Activated CD4-positive, alpha-beta T cell treated with anti-CD3 and anti-CD28 coated beads for 24 hours (primary cell): ENCODE measurements at places on chromosomes 12 and 14.

DNA sequence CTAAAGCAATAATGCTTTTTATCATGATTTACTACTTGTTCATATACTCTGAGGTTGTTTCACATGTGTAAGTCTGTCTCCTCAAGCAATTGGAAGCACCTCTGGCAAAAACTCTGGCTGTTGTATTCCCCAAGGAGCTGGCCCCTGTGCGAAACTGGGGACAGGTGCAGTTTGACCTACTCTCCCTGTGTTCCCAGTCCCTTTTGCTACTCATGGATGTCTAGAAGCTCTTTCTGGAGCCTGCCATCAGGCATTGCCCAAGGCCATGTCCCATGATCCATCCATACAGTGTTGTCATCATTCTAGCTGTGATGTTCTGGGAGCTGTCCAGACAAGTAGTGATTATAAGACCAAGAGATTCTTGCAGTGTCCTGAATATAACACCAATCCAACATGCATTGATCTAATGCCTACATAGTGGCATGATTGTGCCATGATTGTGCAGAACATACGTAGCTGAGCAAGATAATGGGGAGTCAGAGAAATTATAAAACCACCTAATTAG lies 14.9 kb downstream of the AKAP6 start:
- DNase-seq: no peak

- peak; percentile 20 for DNase-seq
These were observed 56.4 kb upstream of the PIWIL1 start for GRCh38 chr12:130281153-130281799.

- no peak for DNase-seq
These were observed 55.4 kb downstream of the DAO start for GRCh38 chr12:108935159-108935763.

- DNase-seq: no peak
These were observed 62.4 kb downstream of the TMX1 start for GRCh38 chr14:51302295-51303030.

DNA sequence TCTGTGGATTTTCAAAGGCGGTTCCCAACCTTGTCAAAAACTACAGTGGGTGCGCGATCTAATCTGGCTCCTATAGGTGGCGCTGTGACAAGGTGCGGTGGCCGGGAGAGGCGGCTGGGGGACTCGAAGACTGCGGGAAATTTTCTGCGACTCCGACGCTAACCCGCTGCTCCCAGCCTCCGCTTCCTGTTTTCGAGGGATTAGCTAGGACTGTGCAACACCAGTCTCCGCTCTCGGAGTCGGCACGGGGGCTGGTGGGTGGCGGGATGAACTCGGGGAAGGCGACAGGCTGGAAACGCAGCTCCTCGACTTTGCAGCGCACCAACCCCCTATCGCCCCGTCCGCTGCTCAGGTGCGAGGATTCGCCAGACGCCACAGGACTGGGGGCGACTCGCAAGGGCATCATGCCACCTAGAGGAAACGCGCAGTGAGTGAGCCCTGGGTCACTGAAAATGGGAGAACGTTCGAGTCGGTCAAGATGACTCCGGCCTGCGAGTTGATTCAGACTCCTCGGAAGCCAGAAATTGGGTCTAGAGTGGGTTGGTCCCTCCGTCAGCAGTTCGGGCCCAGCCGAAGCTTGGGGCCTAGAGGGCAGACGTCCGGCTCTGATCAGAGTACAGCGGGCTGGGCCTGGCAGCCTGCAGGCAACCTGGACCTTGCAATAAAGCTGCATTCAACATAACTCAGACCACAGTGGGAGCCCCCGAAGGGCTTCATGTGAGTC lies 5.5 kb upstream of the PAX9 start:
- DNase-seq: no peak

DNA sequence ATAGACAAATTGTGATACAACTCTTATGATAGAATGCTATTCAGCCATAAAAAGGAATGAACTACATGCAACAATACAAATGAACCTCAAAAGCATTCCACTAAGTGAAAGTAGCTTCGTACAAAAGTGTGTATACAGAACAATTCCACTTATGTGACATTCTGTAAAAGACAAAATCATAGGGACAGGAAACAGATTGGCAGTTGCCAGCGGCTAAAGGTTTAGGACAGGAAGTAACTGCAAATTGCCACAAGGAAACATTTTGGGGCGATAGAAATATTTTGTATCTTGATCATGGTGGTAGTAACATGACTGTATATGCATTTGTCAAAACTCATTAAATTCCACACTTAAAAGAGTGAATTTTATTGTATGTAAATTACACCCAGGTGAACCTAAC lies 113.4 kb downstream of the CAPZA3 start:
- no peak for DNase-seq

- DNase-seq: no peak
These were observed 17.8 kb downstream of the SELPLG start for GRCh38 chr12:108615918-108616317.

GRCh38 chr14:96267336-96267735 lies 11.3 kb downstream of the BDKRB1 start:
- no peak for DNase-seq

GRCh38 chr12:124296916-124297351 lies 2.0 kb downstream of the RFLNA start:
- DNase-seq: no peak

- no peak for DNase-seq
These were observed 6.9 kb downstream of the ATP2A2 start for GRCh38 chr12:110287986-110288385.

DNA sequence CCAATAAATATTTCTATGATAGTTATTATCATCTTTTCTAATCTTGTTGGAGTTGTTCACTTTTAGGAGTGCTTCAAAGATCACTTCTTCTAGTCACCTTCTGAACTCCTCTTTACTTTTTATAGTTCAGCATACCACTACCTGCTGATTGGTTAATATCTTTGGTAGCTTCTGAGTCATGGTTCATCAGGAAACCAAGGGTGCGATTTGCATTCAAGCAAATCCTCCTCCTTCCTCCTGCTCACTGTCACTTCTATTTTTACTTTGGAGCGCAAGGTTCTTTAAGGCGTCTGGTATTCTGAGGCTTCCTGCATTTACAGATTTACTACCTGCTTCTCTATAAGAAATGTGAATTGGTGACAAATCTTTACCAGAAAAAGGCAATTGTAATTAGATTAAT lies 24.0 kb downstream of the SYT1 start:
- DNase-seq: no peak

DNA sequence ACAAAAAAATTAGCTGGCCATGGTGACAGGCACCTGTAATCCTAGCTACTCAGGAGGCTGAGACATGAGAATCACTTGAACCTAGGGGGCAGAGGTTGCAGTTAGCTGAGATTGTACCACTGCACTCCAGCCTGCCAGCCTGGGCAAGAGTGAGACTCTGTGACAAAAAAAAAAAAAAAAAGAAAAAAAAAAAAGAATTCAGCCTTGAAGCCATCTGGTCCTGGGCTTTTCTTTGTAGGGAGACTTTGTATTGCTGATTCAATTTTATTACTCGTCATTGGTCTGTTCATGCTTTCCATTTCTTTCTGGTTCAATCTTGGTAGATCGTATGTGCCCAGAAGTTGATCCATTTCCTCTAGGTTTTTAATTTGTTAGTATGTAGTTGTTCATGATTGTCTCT lies 243.1 kb downstream of the RAD51B start:
- DNase-seq: no peak

DNA sequence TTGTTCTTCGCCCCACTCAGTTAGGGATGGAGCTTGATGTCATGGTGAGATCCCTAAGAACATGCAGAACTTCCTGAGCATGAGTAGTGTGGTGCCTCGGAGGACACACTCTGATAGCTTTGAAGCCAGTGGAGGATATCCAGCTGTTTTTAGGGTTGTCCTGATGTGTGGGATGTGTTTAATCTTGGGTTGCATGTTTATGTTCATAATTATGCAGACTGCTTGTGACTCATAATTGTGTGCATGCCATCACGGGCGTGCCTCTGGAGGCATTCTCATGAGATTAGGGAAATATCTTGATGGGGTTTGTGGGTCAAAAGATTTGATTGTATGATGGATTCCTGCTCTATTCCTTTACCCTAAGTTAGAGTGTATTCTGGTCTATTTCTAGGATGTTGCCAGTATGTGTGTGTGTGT lies 267.4 kb upstream of the PELI2 start:
- no peak for DNase-seq

DNA sequence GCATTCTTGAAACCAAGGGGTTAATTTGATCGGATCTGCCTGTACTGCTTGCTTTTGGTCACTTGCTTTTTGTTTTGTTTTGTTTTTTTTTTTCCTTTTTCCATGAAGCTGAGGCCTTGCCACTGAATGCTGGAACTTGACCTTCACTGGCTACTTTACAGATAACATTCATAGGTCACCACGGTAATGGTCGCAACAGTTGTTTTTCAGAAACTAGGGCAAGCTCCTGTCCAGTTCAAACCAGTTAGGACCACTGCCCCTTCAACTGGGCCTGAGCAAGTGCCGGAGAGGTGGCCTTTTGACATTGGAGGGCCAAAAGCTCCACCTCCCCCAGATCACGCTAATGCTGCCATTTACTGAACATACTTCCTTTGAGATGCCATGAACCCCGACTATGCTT lies 147.6 kb downstream of the FOXN3 start:
- no peak for DNase-seq

GRCh38 chr14:71529848-71530247 lies 402.4 kb upstream of the RGS6 start:
- DNase-seq: no peak

DNA sequence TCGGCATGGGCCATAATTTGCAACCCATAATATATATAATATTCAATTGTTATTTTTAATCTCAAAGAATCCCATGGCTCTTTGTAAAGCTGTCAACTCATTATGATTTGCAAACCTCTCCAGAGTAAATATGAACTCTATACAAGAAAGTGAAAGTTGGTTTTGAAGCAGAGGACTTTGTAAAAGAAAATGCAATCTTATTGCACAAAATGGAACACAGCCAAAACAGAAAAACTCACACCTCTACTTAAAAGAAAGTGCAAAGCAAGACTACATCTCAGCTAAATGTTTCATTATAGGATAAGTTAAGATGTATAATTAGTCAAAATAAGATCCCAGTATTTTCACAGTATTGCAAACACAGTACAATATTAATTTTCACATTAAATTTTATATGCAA lies 111.2 kb upstream of the FLRT2 start:
- no peak for DNase-seq

DNA sequence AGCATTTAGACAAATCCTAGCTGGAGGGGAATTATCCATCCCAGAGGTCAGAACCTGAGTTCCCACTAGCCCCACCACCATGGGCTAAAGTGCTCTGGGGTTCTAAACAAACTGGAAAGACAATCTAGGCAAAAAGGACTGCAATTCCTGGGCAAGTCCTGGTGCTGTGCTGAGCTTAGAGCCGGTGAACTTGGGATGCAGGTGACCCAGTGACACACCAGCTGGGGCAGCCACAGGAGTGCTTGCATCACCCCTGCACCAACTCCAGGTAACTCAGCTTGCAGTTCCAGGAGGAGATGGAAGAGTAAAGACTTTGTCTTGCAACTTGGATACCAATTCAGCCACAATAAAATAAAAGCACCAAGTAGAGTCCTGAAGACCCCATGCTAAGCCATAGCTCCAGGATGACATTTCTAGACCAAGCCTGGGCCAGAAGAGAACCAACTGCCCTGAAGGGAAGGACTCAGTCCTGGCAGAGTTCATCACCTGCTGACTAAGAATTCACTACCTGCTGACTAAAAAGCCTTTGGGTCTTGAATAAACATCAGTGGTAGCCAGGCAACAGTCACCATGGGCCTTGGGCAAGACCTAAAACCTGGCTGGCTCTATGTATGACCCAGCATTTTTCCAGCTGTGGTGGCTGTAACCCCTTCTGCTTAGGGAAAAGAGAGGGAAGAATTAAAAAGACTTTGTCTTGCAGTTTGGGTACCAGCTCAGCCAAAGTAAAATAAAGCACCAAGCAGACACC lies 223.4 kb upstream of the DIO2 start:
- DNase-seq: no peak

DNA sequence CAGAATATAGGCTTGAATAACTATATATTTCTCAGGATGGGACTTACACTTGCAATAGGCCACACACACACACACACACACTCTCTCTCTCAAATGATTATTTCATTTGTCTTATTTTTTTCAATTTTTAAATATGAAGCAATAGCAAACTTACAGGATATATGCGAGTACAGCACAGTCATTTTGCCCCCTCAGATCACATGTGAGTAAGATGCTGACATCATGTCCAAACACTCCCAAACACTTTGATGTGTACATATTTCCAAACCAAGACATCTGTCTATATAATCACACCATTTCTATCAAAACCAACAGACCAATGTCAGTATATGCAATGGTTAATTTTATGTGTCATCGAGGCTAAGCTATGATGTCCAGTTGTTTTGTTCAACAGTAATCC lies 1535.9 kb upstream of the FLRT2 start:
- DNase-seq: no peak

DNA sequence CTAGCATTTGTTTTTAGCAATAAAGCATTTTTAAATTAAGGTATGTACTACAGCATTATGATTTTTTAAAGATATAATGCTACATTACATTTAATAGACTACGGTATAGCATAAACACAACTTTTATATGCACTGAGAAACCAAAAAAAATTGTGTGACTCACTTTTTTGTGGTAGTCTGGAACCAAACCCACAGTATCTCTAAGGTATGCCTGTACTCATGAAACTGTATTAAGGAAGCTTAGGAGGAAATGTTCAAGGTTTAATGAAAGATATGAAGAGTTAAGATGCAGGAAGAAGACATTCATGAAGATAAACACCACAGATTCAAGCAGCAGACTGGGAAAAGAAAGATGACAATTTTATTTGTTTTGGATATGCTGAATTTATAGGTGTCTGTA lies 51.7 kb downstream of the PPP1R12A start:
- DNase-seq: no peak

DNA sequence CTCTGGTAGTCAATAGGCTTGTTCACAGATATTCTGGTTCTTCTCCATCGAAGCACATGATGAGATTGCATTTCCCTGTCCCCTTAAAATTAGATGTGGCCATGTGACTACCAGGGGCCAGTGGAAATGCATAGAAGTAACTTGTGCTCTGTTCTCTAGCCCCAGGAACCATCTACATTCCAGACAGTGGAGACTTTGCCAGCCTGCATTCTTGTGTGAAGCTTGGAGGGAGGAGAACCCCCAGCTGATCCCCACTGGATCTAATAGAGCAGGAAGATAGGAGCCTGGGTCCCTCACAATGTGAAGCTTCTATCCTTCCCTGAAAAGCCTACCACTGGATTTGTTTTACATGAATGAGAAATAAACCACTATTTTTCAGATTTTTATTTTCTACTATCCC lies 130.1 kb downstream of the KITLG start:
- DNase-seq: no peak

DNA sequence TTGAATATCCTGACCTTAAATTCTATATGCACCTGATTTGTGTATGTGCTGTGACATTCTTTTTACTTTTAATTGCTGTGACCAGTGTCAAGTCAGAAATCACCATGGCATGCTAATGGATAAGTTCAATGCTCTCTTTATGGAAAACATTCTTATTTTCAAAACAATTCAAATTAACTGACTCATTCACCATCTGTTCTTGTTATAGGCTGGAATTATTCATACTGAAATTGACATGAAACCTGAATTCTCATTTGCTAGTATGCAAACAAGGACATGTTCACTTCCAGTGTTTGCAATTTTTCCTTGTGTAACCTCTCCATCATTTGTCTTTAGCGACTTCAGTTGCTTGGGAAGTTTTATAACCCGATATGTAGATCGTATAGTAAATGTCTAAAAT lies at the start of gene TAS2R30:
TAS2R30 (minus strand) TSS at position 340 of the 400 bp plus-strand sequence. CDS start 400 bp downstream, outside the sequence.
- DNase-seq: no peak
